ENCODE measurements at places on chromosomes 11 and 22.
A peak's percentile ranks its signal among the peaks of the same experiment; 100 is the strongest.

DNA sequence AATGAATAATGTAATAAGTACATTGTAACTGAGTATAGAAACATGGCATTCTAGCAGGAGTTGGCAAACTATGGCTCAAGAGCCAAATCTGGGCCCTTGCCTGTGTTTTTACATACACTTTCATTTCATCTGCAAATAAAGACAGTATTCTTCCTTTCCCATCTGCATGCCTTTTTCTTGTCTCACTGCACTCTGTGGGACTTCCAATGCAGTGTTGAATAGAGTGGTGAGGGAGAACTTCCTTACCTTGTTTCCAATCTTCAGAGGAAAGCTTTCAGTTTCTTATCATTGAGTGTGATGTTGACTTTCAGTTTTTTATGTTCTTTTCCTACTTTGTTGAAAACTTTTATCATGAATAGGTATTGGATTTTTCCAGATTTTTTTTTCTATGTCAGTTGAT lies 82.1 kb downstream of the USP47 start:
- no peak for DNase-seq

DNA sequence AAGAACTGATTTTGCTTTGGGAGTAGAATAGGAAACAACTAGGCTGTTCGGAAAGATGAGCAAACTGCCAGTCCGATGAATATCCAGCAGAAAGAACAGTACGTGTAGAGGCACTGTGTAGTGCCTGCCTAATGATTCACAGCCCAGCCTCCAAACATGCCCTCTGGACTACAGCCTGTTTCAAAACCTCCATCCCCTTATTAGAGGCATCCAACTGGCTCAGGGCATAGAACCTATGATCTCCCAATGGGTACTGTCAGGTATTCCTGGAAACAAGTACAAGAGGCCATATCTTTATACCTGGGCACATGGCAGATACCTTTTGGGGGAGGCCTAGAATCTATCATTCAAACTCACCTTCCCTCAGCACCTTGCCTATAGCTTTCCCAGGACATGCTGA lies 4.9 kb downstream of the RRP8 start:
- DNase-seq: no peak

DNA sequence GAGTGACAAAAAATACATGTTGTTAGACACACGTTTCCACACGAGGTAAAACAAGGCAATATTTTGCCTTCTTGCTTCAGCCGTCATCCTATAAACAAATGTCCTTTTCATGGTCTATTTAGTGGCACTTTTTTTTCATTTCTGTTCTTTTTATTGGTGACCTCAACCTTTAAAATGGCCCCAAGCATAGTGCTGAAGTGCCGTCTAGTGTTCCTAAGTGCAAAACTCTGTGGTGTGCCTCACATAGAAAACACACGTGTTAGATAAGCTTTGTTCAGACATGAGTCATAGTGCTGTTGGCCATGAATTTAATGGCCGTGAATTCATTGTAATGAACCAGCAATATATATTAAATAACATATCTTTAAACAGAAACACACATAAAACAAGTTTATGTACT lies 15.6 kb downstream of the OVCH2 start:
- no peak for DNase-seq

DNA sequence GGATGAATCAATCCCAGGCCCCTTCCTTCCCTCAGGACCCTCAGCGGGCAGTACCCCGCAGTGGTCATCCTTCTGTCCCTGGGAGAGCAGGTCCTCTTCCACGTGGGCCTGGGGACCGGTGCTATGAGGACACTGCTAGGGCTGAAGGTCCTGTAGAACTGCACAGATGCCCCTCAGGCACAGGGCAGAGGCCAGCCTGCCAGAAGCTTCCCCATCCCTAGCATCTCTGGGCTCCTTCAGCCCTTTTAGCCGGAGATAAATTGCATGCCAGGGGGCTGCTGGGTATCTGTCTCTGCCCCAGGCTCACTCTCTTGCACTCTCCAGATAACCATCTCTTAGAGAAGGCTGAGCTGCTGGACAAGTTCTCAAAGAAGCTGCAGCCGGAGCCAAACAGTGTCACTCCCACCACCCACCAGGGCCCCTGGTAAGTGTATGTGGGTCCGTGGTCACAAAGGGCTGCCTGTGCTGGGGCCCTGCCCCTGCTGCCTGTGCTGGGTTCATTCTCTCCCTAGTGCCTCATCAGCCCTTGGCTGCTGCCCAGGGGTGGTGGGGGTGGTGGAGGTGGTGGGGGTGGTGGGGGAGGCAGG lies 2.3 kb downstream of the ATG16L2 start:
- DNase-seq: no peak

- peak; percentile 75 for DNase-seq
Measured at GRCh38 chr22:25488244-25489020, 76.0 kb upstream of the GRK3 start.

- peak; percentile 60 for DNase-seq
Measured at GRCh38 chr11:96393753-96394348, 4.0 kb downstream of the JRKL start.

GRCh38 chr11:81449588-81450156 lies 1284.0 kb downstream of the FAM181B start:
- no peak for DNase-seq

DNA sequence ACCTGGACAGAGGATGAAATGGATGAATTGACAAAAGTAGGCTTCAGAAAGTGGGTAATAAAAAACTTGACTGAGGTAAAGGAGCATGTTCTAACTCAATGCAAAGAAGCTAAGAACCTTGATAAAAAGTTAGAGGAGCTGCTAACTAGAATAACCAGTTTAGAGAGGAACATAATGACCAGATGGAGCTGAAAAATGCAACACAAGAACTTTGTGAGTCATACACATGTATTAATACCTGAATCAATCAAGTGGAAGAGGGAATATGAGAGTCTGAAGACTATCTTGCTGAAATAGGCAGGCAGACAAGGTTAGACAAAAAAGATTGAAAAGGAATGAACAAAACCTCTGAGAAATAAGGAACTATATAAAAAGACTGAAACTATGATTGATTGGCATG lies 47.9 kb upstream of the SLC22A9 start:
- no peak for DNase-seq
